ENCODE measurements at places on chromosomes 5 and 9.
A peak's percentile ranks its signal among the peaks of the same experiment; 100 is the strongest.

- DNase-seq: no peak
These were observed 247.9 kb upstream of the MEF2C start for GRCh38 chr5:89130851-89131250.

GRCh38 chr5:67094476-67095300, 101.9 kb downstream of the CD180 start:
- DNase-seq: no peak

GRCh38 chr9:652914-653313, 188.6 kb upstream of the DMRT1 start:
- DNase-seq: no peak

- DNase-seq: no peak
These were observed 32.9 kb downstream of the SEMA4D start for GRCh38 chr9:89465001-89465451.

DNA sequence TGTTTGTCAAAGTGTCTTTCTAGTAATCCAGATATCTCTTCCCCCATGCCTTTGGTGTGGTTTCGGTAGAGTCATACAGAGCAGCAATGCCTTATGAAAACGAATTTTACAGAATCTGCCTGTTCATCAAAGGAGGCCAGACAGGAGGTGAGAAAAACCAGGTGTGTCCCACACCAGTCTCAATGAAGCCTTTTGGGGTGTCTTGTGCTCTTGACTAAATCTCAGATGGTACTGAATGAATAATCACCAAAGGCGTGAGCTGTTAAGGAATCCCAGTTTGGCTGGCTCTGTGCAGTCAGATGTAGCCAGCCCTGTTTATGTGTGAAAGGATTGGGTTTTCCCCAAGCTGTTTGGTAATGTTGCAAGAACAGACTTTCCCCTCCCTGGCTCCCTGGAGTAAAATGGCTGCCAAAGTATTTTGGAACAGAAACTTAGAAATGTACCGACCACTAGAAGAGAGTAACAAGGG, 70.8 kb upstream of the CDKN2B start:
- peak; percentile 59 for DNase-seq

- no peak for DNase-seq
These were observed 29.1 kb upstream of the TCF7 start for GRCh38 chr5:134085411-134085810.

DNA sequence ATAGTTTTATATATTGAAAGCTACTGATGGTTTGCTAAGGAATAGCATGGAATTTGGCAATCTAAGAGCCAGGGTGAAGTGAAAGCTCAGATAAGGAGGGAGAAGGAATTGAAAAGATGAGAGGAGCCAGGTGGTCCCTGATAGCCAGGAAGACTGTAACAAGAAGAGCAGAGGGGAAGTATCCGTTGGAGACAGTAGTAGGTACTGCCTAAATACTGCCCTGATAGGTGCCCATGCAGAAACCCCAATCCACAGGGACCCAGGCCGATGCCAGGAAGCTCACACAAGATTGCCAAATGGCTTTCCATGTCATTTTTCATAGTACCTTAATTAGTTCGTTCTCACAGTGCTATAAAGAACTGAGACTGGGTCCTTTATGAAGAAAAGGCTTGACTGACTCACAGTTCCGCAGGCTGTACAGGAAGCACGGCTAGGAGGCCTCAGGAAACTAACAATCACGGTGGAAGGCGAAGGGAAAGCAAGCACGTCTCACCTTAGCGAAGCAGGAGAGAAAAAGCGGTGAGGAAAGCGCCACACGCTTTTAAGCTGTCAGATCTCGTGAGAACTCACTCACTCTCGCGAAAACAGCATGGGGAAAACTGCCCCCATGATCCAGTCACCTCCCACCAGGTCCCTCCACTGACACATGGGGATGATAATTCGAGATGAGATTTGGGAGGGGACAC, 13.0 kb downstream of the ACTL7B start:
- no peak for DNase-seq

DNA sequence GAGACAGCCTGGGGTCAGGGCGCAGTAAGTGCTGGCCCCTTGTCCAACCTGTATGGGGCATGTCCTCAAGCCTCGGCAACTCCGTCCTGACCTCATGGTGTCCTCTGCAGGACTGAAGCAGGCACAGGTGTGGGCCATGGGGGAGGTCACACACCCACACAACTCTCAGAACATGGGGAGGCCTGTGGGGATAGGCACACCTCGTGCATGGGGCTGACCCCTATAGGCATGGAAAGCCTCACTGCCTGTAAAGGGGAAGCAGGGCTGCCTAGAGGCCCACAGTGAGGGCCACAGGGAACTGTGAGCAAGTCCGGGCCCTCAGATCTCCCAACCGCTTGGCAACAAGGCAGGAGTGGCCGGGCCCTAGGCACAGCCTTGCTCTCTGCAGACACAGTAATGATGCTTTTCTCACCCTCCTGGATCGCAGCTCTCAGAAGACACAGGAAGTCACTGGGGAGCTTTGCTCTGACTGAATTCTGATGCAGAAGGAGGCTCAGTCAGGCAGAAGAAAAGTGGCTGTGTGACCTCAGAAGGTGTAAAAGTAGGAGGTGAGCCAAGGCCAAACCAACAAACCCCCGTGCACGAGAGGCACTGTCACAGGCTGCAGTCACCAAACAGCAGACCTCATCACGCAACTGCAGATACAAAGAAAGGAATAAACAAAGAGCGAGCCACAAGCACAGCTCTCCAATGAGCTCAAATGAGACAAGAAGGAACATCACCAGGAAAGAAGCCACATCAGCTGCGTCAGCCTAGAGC, 5.4 kb downstream of the IPPK start:
- no peak for DNase-seq

GRCh38 chr5:103475629-103476240, 86.9 kb downstream of the NUDT12 start:
- DNase-seq: no peak

DNA sequence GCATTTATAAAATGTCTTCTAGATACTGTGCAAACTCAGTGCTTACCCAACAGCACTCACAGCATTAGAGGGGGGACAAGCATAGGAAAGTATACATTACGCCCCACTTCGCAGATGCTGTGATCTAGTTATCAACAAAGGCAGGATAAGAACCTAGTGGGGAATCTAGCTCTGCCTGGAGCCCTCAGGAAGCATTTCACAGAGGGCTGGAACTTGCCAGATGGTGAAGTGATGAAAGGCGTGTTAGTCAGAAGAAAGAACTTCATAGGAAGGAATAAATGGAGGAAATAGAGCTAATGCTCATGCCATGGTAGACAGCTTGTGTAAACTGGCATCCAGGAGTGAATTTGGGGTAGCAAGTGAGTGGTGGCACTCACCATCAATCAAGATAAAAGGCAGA, 25.8 kb downstream of the DIRAS2 start:
- no peak for DNase-seq

DNA sequence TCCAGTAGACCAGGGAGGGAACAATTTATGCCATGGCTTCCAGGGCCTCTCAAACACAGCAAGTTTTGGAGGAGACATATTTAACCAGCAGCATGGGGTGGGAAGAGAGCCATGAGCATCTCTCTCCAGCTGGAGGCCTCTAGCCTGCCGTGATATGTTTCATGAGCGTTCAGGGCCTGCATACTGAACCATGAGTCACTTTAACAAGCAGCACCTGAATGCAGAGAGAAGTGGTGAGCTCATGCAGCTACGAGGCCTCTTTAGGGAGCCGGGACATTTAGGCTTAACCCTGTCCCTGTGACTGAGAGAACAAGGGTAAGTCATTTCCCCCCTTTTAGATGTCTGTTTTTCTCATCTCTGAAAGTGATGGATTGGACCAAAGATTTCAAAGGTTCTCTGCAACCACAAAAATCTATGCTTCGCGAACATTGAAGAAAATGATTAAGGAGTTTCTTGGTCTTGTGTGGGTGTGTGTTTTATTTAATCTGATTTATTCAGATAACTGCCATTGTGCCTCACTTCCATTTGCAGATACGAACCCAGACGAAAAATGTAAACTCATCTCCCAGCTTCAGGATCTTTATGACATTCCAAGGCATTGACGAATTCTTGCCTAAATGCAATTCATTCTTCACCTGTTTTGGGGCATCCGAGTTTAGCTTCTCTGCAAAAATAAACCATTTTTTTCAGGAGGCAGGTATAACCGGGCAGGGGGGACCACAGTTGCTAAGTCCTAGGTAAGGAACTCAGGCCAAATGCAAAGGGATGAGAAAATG, 157.0 kb downstream of the GABBR2 start:
- no peak for DNase-seq

DNA sequence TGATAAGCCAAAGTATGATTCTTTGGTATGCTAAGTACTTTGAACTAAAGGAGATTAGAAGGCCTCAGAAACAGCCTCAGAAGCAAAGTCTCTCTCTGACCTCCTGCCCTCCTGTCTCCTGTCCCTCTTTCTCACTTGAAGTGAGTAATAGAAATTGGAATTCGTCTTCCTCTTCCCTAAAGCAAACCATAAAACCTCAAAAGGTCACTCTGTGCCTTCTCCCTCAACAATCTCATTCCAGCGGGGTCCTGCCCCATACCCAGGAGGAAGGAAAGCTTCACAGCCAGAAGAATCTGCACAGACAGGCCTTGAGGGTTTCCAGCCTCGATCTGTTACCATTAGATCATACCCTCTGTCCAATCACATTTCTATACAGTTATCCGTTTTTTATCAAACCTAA, 87.8 kb downstream of the HAPLN1 start:
- no peak for DNase-seq

DNA sequence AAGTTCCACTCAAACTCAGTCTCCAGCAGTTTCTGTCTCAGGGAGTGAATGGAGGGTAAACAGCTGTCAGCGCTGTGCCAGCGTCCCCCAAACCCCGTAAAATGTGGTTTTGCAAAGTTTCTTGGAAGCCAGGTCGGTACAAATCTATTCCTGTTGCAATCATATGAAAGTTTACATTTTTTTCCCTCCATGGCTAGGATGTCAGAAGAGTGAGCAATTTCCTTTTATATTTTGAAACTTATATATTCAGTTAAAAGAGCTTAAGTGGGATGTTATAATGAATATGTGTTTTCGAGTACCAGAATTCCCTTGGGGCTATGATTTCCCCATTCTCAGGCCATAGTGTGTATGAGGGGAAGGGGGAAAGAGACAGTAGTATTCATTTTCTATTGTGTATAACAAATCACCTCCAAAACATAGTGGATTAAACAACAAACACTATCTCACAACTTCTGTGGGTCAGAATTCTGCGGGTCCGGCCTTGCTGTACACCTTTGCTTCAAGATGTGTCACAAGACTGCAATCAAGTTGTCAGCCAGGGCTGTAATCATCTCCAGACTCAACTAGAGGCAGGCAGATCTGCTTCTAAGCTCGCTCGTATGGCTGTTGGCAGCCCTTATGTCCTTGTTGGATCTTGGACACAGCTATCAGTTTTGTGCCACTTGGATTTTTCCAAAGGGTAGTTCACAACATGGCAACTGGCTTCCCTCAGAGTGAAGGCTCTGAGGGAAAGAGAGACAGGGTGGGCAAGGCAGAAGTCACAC, 107.4 kb downstream of the SNX18 start:
- DNase-seq: no peak

- DNase-seq: no peak
These were observed 17.4 kb downstream of the CEP78 start for GRCh38 chr9:78253285-78253684.

- no peak for DNase-seq
These were observed 146.4 kb downstream of the GABRB2 start for GRCh38 chr5:161399996-161400562.

- no peak for DNase-seq
These were observed 8.7 kb downstream of the DNAJB5 start for GRCh38 chr9:34998266-34998665.

DNA sequence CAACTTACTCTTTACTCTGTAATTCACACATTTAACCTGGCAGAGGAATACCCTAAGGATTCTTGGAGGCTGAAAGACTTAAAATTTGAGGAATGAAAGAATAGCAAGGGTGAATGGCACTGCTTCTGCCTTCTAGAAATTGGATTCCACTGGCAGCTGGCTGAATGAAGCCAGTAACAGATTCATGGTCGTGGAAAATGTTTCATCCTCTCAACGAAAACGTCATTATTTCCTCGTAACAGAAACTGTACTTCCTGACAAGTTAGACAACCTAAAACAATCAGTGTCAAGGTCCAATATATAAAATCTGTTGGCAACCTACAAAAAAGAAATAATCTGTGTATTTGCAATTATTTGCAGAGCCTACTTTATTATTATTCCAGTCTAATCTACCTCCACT, 39.7 kb downstream of the BNC2 start:
- DNase-seq: no peak

DNA sequence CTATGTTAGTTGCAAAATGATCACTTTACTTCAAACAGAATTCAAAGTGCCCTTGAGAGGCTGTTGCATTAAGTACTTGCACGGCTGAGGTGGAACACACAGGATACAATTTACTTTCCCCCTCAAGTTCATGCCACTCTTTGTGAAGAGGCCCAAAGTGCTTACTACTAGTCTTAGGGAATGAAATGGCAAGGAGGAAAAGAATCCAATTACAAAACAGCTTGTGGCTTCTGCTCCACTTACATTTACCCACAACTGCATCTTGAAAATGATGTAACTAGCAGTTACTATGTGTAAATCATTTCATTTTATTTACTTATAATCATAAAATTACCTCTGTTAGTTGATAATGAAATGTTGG, 14.6 kb downstream of the FOXD1 start:
- no peak for DNase-seq

DNA sequence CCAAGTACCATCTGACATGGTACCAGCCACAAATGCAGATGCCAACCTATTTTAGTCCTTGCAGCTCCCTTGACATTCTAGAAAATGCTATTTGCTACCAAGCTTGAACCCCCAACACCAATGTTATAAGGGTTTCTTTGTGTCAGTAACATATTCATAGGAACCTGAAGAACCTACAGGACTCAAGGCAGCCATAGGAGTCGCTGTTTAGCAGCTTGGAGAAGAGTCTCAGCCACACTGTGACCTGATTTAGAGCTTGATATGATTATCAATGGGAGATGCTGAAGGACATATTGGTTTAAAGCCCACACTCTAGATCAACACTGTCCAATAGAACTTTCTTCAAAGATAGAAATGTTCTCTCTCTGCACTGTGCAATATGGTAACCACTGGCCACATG, 6.4 kb upstream of the ZFR start:
- DNase-seq: no peak

DNA sequence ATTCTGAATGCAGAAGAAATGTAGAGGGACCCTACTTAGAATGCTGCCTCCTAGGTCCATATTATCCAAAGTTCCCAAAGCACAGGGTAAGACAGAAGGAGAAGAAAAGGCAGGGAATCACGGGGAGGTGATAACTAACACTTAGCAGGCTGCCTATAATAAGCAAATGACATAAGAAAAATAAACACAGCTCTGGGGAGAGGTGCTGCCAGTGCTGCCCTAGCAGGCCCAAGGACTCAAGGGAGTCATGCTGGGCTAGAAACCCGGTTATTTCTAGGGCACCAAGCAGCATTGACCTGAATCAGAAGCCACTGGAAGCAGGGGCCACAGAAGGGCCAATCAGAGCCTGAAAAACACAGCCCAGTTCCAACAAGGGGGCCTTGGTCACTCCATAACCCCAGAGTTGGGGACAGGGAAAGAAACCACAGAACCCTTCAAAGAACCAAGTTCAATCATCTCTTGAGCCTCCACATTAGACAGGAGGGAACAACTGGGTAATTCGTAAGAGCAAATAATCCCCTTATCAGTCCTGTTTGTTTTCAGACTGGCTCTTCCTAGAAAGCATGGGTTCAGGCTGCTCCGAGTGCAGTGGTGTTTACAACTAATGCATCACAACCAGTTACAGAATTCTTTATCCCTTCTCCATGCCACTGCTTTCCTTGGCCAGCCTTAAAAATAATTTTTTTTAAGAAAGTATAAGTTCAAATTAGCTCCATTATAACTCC, 24.0 kb downstream of the NRG2 start:
- DNase-seq: no peak

- no peak for DNase-seq
These were observed 8.6 kb downstream of the GCNT4 start for GRCh38 chr5:75043633-75044264.

Measured in activated naive CD4-positive, alpha-beta T cell treated with Interleukin-2 at 50 U/mL for 16 hours (primary cell).